ENCODE measurements at places on chromosomes 1 and 21. TPM values are rescaled to one million over a fixed set of nuclear protein-coding genes. Genes with fewer than 3 reads are reported as not detected.

DNA sequence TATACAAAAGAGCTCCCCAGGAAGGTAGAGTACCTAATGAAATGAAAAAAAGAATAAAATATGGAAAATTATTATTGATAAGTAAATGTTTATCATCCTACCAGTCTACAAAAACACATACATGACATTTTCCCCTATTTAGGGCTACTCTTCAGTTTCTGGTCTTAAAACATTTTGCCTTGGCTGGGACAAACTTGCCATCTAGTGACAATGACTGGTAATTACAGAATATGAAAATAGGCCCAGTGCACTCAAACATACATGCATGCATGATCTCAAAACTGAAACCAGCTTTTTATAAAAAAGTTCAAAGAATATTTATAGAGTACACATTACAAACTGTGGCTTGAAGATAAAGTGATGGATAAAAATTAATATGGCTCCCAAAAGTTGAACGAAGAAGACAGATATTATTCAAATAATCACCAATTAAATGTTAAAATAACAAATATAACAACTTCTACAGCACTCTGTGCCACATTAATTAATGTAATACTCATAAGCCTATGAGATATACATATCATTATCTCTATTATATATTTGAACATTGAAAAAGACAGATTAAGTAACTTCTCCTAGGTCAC lies 10.5 kb upstream of the RNPC3 start:
- DNase-seq, result no peak

- DNase-seq, result no peak
Measured at GRCh38 chr21:41432562-41433460, 6.8 kb downstream of the MX1 start.

DNA sequence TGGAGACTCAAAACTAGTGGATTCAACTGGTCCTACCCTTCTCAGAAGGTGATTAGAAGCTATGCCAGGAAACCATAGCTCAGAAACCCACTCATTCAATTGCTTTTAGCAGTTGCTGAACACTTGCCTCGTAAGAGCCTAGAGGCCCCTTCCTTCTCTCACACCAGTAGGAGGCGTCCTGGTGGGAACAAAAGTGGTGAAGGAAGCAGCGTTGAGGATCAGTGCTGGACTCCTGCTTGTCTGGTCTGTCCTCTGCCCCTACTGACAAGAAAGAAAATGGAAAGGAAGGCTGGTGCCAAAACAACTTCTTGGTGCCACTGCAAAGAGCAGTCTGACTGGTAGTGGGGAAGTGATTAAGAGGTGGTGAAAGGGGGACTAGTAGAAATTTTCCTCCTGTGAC lies 269.7 kb downstream of the LMO4 start:
- no peak for DNase-seq

- DNase-seq, result no peak
Measured at GRCh38 chr1:112904831-112905261, 51.1 kb downstream of the SLC16A1 start.

Gene GABRD
- total RNA-seq, result not detected

- no peak for DNase-seq
Measured at GRCh38 chr1:210257698-210258529, 25.3 kb downstream of the SERTAD4 start.

GRCh38 chr1:199223936-199224335 lies 585.1 kb downstream of the PTPRC start:
- DNase-seq, result no peak

Gene KCND3
- total RNA-seq, result not detected

Gene ELF3
- total RNA-seq, result 0.90 TPM

GRCh38 chr1:109316506-109316905 lies 9.7 kb upstream of the MYBPHL start:
- DNase-seq, result no peak

Gene SYCP1
- total RNA-seq, result not detected

DNA sequence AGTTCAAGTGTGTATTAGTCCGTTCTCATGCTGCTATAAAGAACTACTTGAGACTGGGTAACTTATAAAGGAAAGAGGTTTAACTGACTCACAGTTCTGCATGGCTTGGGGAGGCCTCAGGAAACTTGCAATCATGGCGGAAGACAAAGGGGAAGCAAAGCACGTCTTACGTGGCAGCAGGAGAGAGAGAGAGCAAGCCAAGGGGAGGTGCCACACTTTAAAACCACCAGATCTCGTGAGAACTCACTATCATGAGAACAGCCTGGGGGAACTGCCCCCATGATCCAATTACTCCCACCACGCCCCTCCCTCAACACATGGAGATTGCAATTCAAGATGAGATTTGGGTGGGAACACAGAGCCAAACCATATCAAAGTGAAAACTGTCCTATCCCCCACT lies 4.1 kb upstream of the MIS18A start:
- no peak for DNase-seq

DNA sequence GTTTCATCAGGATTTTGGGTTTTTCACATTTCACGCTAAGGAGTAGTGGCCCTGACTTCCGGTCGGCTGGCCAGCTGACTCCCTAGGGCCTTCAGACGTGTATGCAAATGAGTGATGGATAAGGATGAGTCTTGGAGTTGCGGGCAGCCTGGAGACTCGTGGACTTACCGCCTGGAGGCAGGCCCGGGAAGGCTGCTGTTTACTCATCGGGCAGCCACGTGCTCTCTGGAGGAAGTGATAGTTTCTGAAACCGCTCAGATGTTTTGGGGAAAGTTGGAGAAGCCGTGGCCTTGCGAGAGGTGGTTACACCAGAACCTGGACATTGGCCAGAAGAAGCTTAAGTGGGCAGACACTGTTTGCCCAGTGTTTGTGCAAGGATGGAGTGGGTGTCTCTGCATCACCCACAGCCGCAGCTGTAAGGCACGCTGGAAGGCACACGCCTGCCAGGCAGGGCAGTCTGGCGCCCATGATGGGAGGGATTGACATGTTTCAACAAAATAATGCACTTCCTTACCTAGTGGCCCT lies 23.1 kb upstream of the TNFRSF1B start:
- DNase-seq, result no peak

DNA sequence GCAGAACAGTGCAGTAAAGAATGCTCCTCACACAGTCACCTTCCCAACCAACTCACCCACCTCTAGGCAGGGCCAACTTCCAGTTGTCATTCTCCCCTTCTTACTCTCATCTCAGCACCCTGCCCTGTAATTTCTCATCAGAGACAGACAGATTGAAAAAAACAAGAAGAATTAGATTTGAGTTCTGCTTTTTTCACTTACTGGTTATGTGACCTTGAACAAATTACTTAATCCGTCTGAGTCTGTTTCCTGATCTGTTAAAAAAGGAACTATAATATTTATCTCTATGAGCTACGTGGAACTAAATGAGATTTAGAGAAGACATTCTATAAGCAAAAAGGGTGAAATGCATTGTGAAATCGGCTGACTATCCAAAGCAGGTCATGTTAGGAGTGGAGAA lies 330.3 kb downstream of the ZNF326 start:
- DNase-seq, result no peak

Gene CRYBG2
- 7.2 TPM for total RNA-seq

DNA sequence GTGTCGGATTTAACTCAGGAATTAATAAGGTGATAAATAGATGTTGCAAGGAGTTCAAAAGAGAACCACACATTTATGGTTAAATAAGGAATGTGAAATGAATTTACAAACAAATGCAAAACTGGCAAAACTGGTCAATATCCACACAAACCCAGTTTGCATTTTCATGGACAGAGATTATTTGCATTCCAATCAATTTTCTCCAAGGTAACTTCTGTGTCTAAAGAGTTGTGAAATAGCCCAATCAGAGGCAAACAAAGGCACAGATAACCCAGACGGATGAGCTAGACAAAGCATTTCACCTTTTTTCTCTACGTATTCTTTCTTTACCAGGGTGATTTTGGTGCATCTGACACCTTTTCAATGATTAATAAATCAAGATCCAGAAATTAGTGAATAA lies 63.9 kb downstream of the MAP3K7CL start:
- no peak for DNase-seq

GRCh38 chr1:18166929-18167328 lies 59.3 kb downstream of the IGSF21 start:
- DNase-seq, result no peak

DNA sequence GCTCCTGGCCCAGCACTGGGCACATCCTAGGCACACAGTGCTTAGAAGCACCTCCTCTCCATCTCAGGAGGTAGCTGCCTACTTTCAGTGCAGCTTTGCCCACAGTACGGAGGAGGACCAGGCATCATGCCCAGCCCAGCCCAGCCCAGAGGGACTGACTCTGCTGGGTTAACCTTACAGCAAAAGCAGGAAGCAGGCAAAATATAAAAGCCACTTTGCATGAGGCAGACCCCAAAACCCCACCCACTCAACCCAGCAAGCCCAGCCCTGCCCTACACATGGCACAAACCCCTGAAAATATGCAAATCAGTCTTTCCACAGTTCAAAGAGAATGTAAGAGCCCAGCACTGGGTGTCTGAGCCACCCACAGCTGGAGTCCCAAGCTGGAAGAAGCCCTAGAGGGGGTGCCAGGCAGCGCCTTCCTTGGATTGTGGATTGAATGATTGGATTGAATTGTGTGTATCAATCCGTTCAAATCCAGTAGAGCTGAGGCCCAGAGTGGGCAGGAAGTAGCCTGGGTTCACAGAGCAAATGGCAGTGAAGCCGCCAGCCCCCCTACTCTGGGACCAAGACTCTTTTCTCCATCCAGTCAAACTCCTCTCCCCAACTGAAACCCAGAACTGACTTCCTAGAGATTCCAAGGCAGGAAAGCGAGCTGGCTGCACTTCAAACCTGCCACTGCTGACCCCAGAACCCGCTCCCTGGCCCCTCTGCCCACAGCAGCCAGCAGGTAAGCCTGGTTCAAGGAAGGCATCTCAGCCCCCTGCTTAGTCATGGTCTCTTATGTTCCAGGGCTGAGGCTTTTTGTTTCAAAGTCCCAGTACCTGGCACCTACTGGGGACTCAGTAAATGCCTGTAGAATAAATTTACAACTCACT lies 117.7 kb downstream of the LACTBL1 start:
- no peak for DNase-seq

- no peak for DNase-seq
Measured at GRCh38 chr1:18292531-18292930, 184.9 kb downstream of the IGSF21 start.

DNA sequence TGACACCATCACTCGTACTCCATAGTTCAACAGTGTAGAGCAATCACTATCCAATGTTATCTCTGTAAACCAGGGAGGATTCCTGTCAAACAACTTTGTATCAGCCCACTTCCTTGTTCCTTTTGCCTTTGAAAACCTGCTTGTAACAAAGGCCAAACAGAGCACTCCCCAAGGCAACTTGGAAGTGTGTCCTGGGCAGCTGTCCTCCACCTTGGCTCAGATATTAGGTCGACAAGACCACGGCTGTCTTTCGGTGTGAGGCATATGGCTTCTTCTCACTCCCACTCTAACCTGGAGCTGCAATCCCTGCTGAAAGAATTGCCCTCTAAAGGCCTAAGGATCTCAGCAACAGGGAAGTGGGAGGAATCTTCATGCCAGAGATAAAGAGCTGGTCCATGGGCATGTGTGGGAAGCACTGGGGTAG lies 66.7 kb downstream of the ITPKB start:
- DNase-seq, result no peak
